NCI-H446 treated with DMSO at 0.1 percent for 48 hours (cell line): ENCODE measurements at places on chromosomes 16 and 17.

GRCh38 chr16:53865494-53865863, 161.5 kb downstream of the FTO start:
- no peak for DNase-seq

DNA sequence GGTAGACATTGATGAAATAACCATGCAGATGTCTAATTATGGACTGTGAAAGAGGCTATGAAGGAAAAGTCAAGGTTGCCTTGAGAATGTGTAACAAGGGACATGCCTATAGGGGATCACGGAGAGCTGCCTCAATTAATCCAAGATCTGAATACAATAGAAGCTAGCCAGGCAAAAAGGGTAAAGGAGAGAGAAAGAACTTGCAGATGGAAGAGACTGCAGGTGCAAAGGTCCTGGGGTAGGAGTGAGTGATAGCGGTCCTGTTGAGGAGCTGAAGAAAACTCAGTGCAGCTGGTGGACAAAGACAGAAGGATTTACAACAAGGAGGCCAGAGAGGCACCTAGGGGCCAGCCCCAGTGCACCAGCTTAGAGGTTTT, 15.9 kb upstream of the TNS4 start:
- no peak for DNase-seq

GRCh38 chr17:80720610-80721577, 176.3 kb downstream of the RPTOR start:
- no peak for DNase-seq

GRCh38 chr16:10297341-10298006, 88.4 kb upstream of the ATF7IP2 start:
- no peak for DNase-seq

GRCh38 chr17:77365584-77366186, 224.9 kb downstream of the SEC14L1 start:
- peak; percentile 42 for DNase-seq

GRCh38 chr17:15238057-15238456, 27.1 kb downstream of the PMP22 start:
- DNase-seq, result no peak

DNA sequence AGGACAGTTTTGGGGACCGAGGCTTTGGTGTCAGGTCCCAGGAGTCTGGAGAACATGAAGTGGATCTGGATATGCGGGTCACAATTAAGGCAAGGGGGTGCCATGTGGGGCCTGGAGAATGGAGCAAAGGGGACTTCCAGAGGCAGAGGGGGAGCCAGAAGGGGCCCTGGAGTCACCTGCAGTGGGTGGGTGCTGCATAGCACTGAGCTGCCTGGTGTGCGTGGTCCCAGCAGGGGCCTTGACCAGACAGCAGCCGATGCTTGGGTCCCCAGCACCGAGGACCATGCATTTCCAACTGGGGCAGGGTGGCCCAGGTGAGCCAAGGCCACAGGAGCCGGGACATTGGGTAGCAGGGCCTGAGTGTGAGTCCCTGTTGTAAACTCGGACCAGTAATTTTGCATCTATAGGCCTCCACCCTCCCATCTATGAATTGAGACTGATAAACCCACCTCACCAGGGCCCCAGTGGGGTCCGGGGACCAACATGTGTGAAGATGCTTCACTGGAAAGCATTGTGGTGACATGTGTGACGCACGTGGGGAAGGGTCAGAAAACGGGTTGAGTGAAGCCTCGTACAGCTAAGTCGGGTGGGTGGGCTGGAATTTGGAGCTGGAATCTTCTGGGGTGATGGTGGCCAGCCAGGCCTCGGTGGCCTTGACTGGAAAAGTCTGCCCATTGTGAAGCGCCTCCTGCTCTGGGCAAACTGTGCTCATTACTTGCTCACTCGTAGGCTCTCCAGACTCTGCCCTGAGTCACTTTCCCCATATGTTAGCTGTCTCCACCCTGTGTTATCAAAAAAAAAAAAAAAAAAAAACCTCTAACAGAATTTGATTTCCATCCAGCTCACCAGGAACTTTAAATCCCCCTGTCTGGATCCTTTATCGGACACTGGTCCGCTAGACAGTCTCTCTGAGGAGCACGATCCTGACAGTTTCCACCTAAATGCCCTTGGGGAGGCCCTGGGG, 90.5 kb upstream of the ZNF469 start:
- no peak for DNase-seq

DNA sequence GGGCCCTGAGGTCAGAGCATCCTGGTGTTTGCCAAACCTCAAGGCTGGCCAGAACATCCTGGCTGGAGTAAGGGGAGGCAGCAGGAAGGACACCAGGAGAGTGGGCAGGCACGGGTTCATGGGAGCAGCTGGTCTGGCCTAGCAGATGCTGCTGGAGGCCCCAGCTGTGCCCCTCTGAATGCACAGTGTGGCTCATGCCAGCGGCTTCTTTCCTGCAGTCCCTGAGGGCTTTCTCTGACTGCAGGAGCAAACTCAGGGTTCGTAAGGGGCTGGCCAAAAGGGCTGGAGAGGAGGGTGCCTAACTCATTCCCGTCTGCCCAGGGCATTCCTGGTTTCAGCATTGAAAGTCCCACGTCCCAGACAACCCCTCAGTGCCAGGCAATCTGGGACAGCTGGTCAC, 78.7 kb downstream of the ZDHHC7 start:
- no peak for DNase-seq

DNA sequence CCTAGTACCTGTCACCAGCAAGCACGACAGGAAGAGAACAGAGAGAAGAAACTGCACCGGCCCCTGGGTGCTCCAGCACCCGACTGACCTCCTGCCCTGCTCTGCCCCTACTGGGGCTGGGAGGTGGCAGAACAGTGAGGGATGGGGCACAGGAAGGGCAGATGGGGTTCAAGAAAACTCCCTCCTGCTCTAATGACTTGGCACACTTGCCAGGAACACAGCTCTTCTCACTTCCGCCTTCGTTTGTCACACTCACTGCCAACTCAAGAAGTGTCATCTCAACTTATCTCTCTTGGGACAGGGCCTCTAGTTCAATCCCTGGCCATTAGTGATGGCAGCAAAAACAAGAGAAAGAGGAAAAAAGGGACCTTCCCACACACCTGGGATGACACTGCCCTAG, 42.7 kb upstream of the ICAM2 start:
- DNase-seq, result no peak

- no peak for DNase-seq
Observed at GRCh38 chr16:48081656-48082055, 74.1 kb downstream of the ABCC12 start.

- DNase-seq, result no peak
Observed at GRCh38 chr16:68973611-68974120, 130.3 kb downstream of the TANGO6 start.

DNA sequence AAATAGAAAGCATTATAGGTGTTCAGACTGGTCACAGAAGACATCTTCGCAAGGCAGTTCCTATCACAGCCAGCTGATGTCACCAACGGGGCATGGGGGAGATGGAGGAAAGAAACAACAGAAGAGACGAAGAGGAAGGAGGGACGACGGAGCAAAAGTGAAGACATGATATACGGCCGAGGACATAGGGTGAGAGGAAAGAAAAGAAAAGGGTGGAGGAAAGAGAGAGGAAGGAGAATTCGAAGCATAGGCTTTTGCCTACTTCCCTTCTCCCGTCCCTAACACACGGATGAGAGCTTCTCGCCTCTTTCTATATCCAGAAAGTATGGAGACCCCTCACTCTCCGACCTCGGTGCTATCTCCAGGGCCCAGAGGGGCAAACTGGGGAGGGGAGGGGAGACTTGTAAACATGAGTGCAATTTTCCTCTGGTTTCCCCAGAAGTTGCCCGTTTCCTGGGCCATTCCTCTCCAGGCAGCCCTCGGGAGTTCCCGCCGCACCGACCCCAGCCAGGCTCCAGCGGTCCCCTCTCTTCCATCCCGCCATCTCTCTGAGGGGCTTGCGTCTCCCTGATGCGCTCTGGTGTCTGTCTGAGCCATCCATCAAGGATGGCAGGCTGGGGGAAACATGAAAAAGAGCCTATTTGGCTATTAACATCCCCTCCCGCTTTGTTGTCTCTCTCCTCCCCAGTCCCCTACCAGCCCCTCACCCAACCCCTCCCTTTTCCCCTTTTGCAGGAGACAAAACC, 26.0 kb downstream of the COPZ2 start:
- no peak for DNase-seq

- no peak for DNase-seq
Observed at GRCh38 chr16:86031141-86031678, 132.2 kb downstream of the IRF8 start.

GRCh38 chr17:40775945-40776344, 3.9 kb upstream of the KRT26 start:
- no peak for DNase-seq

DNA sequence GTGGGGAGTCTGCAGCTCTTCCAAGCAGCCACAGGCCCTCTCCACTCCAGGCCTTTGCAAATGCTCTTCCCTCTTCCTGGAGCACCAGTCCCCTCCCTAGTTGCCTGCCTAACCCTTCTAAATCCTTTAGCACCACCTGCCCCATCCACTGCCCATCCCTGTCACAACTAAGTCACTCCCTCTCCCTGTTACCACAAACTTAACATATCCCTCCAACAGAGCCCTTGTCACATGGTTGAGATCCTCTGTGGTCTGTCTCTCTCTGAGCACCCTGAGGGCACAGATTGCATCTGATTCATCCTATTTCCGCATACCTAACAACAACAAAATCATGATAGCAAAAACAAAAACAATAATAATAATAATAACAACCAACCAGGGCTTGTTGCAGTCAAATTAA, 11.0 kb upstream of the BEAN1 start:
- DNase-seq, result no peak

GRCh38 chr17:40474419-40475002, 26.9 kb downstream of the TNS4 start:
- DNase-seq, result no peak

DNA sequence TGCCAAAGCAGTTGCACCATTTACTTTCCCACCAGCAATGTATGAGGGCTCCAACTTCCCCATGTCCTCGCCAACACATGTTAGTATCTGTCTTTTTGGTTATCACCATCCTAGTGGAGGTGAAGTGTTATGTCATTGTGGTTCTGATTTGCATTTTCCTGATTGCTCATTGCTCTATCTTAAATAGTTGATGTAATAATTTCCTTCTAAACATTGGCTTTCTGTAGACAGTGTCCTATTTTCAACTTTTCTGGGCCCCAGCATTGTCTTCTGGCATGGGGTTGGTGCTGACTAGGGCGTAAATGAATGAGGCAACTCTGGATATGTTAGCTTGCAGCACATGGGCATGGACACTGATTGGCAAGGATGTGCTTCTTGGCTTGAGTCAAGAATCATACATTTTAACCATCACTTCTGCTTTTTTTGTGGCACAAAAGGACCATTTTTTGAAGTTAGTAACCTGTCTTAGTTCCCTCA, 25.1 kb downstream of the PLCG2 start:
- DNase-seq, result no peak
